Activated T-helper 1 cell treated with anti-CD3 and anti-CD28 coated beads, Interleukin-2, amount 50 U/mL, for 16 hours (primary cell): ENCODE measurements at places on chromosomes 1 and 21.

GRCh38 chr21:43590194-43590593 lies 69.1 kb downstream of the HSF2BP start:
- no peak for DNase-seq

- DNase-seq, result no peak
These were observed 10.6 kb downstream of the PDZK1 start for GRCh38 chr1:145696630-145696960.

- no peak for DNase-seq
These were observed 39.7 kb upstream of the MAP10 start for GRCh38 chr1:232765542-232765941.

DNA sequence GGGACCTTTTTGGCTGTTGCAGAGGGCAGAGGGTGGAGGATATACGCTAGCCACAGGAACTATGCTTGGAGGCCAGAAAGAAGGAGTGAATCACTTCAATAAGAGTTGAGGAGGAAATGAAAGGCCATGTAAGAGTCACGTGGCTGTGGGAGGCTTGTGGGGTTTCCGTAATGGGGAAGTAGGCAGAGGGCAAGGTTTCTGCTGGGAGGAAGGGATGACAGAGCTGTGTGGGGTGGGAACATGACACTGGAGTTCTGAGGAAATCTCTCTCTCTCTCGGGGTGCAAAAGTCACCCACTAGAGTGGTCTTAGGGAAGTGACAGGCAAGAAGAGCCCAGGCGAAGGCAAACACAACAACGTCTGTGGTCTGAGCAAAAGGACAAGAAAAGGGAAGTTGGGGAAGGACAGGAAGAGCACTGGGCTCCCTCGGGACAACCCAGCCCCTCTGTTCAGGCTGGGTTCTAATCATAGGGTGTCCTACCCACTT lies 3.9 kb upstream of the CD1C start:
- DNase-seq, result no peak

DNA sequence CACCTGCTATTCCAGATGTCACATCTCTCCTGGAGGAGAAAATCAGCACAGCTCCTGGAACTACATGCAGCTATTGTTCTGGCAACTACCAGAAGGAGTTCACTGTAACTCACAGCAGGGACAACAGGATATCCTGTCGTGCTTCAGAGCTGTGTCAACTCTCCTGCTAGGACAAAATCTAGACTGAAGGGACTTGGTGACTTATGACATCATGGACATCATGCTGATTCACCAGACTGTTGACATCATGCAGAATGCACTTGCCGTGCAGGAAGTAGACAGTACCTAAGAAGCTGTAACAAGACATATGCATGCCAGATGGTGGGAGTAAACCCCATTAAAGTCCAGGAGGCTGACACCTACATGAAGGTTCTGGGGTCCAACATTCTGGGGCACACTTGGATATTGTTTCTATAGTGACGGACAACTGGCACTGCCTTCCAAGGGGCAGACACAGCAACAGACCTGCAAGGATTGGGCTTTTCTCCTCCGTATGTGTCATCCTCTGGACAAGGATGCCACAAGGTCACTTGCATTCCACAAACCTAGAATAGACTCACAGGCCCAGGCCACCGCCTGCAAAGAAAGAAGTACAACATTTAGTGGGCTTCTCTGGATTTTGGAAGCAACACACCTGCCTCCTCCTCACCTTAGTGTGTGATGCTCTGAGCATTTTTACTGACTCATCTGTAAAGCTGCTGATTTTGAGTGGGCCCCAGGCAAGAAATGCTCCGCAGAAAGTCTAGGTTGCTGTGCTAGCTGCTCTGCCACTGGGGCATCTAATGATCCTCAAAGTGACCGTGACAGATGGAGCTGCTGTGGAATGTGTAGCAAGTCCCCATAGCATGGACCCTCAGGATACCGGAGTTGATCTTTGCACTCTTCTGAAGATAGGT lies 249.2 kb downstream of the MATN1 start:
- no peak for DNase-seq

DNA sequence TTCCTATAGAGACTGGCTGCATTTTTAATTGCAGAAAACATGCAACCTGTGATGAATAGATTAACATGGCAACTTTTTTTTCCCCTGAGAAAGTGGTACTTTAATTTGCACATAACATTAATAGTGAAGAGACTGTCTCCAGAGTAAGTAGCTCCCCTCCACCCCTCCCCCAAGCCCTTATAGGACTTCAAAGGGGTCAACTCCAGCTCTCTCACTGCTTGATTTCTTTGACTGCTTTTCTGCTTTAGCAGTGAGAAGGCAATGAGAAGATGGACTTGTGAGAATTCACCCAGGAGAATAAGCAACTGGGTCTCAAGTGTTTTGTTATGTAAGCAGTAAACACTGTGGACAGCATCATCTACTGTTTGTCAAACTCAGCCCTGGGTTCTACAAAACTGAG lies 355.0 kb downstream of the CAMTA1 start:
- no peak for DNase-seq

DNA sequence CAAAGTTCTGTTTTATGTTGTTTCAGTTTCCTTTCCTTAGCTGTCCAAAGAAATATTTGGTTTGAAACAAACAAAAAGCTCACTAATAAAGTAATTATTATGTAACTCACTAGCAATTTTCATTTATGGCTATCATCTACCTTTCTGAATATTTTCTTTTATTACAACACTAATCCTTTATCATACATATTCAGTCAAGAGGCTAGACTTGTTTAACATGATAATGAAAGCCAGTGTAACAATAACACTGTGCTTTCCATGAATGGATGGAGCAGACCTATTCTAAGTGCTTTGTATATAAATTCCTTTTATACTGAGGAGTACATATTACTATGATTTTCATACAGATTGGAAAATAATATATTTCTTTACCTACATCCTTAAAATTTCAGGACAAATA lies 972.8 kb upstream of the ADGRL4 start:
- no peak for DNase-seq

- DNase-seq, result peak; percentile 4
These were observed 130.0 kb upstream of the KCNJ15 start for GRCh38 chr21:38126666-38127303.
